ENCODE measurements at places on chromosomes 3 and 15.

GRCh38 chr3:61414456-61414855 is 146.9 kb upstream of the PTPRG start:
- no peak for DNase-seq

- no peak for DNase-seq
Measured at GRCh38 chr3:136036306-136036705, 70.8 kb downstream of the PPP2R3A start.

GRCh38 chr15:32919749-32920414 is 202.1 kb downstream of the GREM1 start:
- DNase-seq, result no peak

GRCh38 chr3:68210635-68211034 is 556.2 kb upstream of the SUCLG2 start:
- no peak for DNase-seq

All from central memory CD8-positive, alpha-beta T cell (primary cell).